ENCODE measurements at places on chromosomes 7 and 10. TPM values are rescaled to one million over a fixed set of nuclear protein-coding genes. Genes with fewer than 3 reads are reported as not detected.

- DNase-seq = peak; percentile 47
Observed at GRCh38 chr10:21524526-21525366, 736 bp downstream of the SKIDA1 start.

- DNase-seq = no peak
Observed at GRCh38 chr10:12668634-12669033, 319.3 kb downstream of the CAMK1D start.

ZNF853 gene
- 8.2 TPM for total RNA-seq

TMEM130 gene
- 1.0 TPM for total RNA-seq

Measured in neural progenitor cell (in vitro differentiated cells).